ENCODE measurements at places on chromosomes 4 and X.

- no peak for DNase-seq
Observed at GRCh38 chr4:176981551-176981950, 188.8 kb upstream of the VEGFC start.

- no peak for DNase-seq
Observed at GRCh38 chrX:15853586-15854079, 980 bp downstream of the AP1S2 start.

DNA sequence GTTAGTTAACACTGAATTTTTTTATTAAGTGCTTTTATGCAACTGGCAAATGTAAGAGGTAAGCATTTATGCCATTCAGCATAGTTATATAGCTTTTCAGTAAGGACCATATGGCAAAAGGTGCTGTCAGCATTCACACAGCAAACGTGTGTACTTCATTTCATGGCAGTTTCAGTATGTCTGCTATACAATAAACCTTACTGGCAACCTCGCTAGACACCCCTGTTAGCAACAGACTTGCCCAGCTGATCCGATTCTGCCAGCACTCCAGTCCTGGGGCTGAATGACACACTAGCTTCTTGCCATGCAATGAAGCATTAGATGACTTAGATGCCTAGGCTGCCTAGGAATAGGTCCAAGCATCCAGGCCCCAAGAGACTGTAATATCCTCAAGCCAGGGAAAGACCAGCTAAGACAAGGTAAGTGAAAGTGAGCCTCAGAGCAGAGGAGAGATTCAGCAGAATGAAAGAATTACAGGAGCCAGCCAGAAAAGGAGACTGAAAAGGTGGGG, 47.3 kb upstream of the DOCK11 start:
- DNase-seq: no peak

DNA sequence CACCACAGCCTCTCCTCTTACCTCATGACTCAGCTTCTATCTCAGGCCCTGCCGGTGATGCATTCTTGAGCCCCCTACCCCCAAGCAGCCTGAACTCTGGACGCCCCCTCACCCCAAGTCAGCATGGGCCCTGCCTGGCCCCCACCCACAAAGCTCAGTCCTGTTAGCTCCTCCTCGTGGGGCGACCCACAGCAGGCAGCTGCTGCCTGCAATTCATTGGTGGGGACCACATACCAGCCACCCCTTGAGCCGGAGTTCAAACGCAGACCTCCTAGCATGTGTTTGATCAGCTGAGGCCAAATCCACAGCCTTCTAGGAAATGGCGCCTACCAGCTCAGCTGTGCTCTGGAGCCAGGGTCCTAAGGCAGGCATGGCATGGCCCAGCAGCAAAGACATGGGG, 111.8 kb downstream of the EFNB1 start:
- no peak for DNase-seq

- no peak for DNase-seq
Observed at GRCh38 chr4:38455092-38455862, 208.7 kb upstream of the KLF3 start.

- no peak for DNase-seq
Observed at GRCh38 chrX:9539605-9540387, 74.9 kb downstream of the TBL1X start.

DNA sequence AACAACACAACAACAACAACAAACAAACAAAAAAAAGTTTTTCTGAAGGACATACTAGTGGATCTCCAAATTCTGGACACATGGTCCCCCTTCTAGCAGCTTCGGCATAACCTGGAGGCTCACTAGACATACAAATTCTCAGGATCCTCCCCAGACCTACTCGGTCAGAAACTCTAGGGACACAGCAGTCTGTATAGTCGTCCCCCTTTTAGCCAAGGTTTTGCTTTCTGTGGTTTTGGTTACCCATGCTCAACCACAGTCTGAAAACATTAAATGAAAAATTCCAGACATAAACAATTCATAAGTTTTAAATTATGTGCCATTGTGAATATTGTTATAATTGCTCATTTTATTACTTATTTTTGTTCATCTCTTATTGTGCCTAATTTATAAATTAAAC, 45.2 kb upstream of the SHISA3 start:
- DNase-seq: no peak

DNA sequence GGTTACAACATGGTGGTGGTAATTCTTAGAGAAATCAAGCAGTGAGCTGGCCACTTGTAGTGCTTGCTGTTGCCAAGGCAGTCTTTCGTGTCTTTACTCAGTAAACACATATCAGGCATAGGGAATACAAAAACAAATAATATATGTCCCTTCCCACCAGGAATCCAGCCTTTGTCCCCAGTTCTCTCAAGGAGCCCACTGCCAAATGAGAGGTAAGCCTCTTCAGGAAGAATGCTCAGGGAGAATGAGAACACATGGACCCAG, 421 bp upstream of the PLAC1 start:
- DNase-seq: no peak

- no peak for DNase-seq
Observed at GRCh38 chrX:3450881-3451570, 104.6 kb upstream of the MXRA5 start.

GRCh38 chrX:17525266-17525665, 150.3 kb downstream of the NHS start:
- no peak for DNase-seq

GRCh38 chr4:164318350-164318749, 435.6 kb upstream of the SMIM31 start:
- no peak for DNase-seq

DNA sequence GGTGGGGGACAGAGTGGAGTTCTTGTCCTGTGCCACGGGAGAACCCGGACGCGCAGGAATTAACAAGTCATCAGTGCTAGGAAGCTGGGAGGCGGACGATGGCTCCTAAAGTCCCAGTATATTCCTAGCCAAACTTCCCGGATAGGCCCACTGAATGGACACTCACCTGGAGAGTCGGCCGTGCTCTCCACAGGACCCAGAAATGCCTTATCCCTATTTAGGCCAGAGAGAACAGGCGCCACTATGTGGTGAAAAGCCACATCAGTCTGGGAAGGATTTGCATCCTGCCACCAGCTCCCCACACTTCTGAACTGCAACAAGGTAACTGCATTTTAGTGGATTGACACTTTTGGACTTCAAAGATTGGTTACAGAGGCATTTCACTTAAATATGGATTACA, 1.1 kb downstream of the CFAP299 start:
- no peak for DNase-seq

DNA sequence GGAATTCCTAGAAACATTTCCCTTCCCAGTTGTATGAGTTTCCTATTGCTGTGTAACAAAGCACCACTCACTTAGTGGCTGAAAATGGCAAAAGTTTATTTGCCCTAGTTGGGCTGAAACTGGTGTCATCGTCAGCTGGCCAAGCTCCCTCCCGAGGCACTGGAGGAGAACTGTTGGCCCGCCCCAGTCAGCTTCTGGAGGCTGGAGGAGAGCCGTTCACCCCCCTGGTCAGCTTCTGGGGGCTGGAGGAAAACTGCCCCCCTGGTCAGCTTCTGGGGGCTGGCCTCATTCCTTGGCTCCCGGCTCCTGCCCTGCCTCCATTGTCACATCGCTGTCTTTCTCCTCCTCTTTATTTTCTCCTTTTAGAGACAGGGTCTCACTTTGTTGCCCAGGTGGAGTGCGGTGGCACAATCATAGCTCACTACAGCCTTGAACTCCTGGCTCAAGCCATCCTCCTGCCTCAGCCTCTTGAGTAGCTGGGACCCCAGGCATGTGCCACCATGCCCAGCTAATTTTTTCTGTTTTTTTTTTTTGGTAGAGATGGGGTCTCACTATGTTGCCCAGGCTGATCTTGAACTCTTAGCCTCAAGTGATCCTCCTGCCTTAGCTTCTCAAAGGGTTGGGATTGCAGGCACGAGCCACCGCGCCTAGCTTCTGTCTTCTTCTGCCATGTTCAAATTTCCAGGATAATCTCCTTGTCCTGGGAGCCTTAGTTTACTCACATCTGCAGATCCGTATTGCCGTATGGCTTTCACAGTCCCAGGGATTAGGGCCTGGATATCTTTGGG, 3.2 kb downstream of the RGS12 start:
- no peak for DNase-seq

DNA sequence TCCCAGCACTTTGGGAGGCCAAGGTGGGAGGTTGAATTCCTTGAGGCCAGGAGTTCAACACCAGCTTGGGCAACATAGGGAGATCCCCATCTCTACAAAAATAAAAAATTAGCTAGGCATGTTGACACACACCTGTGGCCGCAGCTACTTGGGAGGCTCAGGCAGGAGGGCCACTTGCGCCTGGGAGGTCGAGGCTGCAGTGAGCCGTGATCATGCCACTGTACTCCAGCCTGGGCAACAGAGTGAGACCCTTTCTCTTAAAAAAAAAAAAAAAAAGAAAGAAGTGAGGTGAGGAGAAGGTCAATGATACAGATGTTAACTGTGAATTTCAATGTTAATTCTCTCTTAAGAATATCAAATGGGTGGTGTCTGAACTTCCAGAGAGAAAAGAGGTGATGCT, 15.1 kb upstream of the AP1S2 start:
- no peak for DNase-seq

GRCh38 chr4:27463816-27464215, 603.2 kb downstream of the STIM2 start:
- DNase-seq: no peak

- no peak for DNase-seq
Observed at GRCh38 chr4:184978211-184978610, 40.1 kb upstream of the HELT start.

- DNase-seq: no peak
Observed at GRCh38 chr4:72340803-72341431, 228.1 kb downstream of the ADAMTS3 start.

DNA sequence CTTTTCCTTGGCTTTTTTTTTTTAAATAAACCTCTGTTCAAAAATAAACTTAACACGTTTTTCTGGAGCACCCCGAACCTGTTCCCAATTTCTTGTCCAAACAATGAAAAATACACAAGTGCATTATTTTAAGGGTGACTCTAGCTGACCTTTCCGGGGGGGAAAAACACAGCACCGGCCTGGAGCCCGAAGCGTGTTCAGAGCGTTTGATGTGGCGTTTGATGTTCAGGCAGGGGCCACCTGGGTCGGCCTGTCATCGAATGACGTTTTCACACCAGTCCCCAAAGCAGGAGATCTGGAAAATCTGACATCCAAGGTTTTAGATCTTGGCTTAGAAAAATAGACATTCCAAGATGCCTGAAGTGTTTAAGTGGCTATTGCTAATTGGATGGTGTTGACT, 282.1 kb downstream of the SHOX start:
- no peak for DNase-seq

DNA sequence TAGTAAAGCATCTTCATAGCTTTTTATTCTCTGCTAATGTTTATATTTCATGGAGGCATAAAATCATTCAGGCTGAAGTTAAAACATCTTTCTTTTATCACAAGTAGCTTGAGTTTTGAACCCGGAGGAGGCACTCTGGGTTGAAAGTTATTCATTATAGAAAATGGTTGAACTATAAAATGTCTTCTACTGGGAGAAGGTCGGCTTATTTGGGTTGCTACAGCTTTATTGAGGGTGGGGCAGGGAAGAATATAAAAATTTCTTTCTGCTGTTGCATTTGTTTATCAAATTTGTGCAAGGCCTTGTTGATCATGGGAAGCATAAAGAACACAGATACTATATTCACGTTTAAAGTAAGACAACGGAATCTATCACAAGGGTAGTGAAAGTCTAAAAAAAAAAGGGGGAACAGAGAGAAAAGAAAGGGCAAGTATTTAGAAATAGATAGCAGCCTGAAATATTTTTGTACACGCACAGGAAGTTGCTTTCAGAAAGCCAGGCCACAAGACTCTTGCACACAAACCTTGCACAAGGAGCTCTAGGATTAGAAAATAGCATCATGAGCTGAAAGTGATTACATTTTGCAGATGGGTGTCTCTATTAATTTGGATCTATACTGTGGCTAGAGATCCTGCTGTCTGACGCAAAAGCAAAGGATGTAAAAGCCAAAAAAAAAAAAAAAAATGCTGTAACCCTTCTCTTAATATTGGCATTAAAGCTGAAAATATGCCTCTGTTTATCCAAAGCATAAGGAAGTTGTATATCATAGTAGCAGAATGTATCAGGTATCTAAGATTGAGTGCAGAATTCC, 37.2 kb upstream of the FAM9C start:
- DNase-seq: no peak

DNA sequence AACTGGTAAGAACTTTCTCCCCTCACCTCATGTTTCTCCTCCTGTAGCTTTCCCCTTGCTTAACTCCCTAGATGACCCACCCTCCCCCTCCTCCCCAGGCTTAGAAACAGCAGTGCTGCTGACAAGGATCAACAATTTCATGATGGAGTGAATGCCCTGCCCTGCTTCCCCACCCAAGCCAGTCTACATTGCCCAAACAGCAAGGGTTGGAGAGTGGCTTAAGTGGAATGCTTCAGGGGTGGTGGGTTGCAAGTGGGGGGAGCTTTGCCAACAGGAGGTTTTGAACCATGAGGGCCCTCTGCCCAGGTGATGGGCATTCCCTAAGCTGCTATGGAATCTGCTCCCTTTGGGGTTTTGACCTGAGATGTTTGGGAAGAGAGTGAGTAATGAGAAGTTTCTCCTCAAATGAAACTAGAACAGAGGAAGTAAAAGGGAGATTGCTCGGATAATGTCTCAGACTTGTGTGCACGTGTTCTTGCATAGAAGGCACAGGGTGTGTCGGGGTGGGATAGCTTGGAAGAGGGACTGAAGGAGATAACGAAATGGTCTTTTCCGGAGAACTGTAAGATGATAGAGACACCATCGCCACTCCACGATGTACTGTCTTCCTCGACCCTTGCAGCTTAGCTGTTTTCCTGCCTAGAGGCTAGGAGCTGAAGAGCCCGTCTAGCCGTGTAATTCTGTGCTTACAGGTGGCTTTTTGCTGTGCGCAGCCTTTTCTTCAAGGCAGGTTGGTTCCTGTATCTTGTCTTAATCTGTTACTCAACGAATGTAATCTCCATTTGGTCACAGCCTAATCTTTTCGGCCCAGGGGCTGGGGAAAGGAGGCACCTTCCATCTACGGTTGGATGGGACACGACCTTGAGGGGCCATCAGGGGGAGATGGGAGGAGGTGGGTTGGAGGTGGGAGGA, 10.1 kb downstream of the GDPD2 start:
- DNase-seq: no peak

DNA sequence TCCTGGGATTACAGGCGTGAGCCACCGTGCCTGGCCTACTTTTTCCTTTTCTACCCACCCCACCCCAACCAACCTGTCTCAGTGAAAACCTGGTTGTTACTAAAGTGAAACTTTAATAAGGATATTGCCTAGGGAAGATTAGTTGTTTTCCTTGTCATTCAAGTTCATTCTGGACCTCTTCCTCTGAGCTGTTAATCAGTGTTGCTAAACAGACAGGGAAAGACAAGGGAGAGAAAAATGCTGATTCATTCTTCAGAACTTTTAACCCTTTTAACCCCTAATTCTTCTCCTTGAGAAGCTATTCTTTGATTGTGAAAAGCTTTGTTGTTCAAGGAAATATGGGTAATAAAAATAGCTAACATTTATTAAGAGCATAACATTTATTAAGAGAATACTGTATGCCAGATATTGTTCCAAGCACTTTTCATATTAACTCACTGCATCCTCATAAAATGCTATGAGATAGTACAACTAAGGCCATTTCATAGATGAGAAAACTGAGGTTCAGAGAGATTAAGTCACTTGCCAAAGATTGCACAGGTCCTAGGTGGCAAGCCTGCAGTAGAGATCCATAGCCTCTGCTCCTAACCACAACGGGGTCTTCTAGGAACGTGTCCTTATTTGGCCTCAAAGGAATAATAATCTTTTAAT, 34.8 kb downstream of the OSTC start:
- no peak for DNase-seq

- DNase-seq: no peak
Observed at GRCh38 chr4:40228497-40229365, 31.9 kb downstream of the RHOH start.
